ENCODE measurements at places on chromosomes 11 and 22.

DNA sequence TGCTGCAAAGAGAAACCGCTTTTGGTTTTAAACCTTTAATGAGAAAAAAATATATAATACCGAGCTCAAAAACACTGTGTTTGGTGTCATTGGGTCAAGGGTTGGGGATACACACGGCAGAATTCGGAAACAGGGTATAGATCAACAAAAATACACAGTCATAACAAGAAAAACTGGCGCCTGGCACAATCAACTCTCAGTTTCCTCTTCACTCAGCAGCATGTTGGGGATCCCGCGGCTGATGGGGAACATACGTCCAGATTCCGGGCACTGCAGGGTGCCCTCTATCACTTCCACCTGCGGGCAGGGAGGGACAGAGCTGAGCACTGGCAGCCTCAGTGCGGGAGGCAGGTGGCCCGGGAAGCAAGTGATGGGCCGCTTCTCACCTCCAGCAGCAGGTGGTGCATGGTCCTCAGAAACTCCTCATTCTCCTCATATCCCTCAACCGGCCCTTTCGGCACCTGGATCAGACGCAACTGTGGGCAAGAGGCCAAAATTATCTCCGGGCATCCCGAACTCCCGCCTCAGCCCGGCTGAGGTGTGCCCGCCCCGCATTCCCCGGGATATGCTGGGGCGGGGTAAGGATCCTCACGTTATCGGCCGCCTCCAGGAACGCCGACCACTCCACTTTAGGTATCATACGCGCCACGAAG, 561 bp downstream of the TRMT112 start:
- peak overlapping the region; percentile 94 for H3K4me3 ChIP-seq
- peaks cover 58% of the 10 kb centered on the region for H3K36me3 ChIP-seq
- no peaks in the 10 kb centered on the region for H3K27me3 ChIP-seq
- DNase-seq: peak; percentile 42

DNA sequence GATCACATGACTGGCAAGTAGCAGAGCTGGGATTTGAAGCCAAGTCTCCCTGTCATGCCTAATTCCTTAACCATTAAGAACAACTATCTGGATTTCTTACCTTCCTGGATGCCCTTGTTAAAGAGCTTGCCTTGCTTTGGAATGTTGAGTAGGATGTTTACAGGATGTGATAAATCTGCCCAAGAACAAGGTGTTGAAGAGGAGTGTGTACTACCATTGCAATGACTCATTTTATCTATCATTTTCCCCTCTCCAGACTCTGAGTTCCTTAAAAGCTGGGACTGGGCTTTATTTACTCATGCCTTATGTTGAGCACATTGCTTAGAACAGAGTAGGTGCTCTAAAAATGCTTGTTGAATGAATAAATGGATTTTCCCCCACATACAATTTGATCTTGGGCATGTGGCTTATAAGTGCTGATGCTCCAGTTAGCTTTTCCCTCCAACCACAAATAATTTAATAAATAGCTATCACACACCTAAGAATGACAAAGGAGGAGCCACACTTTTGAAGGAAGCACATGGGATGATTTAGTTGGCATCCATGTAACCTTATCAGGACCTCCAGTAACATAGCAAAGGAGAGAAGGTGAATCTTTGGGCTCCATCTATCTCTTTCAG, 268.6 kb upstream of the SESN3 start:
- no peaks in the 10 kb centered on the region for H3K4me1 ChIP-seq
- H3K27ac ChIP-seq: no peak overlapping the region
- DNase-seq: no peak

DNA sequence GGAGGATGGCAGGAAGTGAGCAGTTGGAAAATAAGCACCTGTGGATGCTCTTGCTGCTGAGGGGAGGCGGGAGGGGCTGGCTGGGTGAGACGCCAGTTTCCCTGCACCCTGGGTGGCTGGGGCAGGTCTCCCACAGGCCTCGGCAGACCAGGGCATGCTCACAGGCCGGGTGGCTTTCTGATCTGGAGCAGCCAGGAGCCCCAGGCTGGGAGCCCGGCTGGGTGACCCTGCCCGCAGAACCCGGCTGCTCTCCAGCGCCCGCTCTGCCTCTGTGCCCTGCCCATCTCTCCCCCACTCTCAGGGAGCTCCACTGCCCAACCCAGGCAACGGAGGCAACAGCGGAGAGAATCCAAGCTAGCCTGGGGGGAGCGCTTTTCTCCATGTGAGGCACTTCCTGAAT, 24.6 kb downstream of the DCPS start:
- DNase-seq: no peak
- no peaks in the 10 kb centered on the region for H3K27me3 ChIP-seq
- no peak overlapping the region for H3K27ac ChIP-seq

DNA sequence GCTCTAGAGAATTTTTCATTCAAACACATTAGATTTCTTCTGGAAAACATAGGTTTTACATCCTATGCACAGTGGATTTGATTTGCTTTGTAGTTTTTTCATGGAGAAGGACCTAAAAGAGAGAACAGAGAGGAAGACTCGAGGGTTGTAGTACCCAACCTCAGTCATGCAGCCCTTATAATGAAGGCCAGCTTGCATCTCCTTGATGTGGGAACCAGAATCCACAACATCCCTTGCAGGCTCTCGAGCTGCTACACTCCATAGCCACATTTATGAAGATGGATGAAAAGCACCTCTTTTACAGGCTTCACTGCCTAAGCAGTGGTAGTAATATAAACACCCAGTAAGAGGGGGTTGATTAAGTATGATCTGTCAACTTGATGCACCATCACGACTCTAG, 9.5 kb upstream of the OR5B12 start:
- H3K27ac ChIP-seq: no peak overlapping the region
- H3K4me1 ChIP-seq: no peaks in the 10 kb centered on the region
- H3K4me3 ChIP-seq: no peak overlapping the region
- H3K27me3 ChIP-seq: peaks cover 11% of the 10 kb centered on the region
- no peak for DNase-seq

- H3K4me3 ChIP-seq: no peak overlapping the region
- no peaks in the 10 kb centered on the region for H3K27me3 ChIP-seq
- no peaks in the 10 kb centered on the region for H3K4me1 ChIP-seq
- H3K27ac ChIP-seq: no peak overlapping the region
- H3K36me3 ChIP-seq: no peaks in the 10 kb centered on the region
These were observed 725.2 kb downstream of the DLG2 start for GRCh38 chr11:84901991-84902390.

GRCh38 chr11:72625691-72626413, 48.4 kb downstream of the PDE2A start:
- no peaks in the 10 kb centered on the region for H3K36me3 ChIP-seq
- H3K4me1 ChIP-seq: peaks cover 20% of the 10 kb centered on the region
- H3K27ac ChIP-seq: no peak overlapping the region
- no peak overlapping the region for H3K4me3 ChIP-seq

Data from activated B cell treated with CpG ODN at 0.5 μM for 24 hours (primary cell).